Stimulated activated CD4-positive, alpha-beta T cell treated with anti-CD3 and anti-CD28 coated beads, Interleukin-4, amount 100 ng/mL, for 4 hours (primary cell): ENCODE measurements at places on chromosomes 5 and 9.

GRCh38 chr5:172746725-172747124 lies 24.3 kb downstream of the DUSP1 start:
- no peak for DNase-seq

DNA sequence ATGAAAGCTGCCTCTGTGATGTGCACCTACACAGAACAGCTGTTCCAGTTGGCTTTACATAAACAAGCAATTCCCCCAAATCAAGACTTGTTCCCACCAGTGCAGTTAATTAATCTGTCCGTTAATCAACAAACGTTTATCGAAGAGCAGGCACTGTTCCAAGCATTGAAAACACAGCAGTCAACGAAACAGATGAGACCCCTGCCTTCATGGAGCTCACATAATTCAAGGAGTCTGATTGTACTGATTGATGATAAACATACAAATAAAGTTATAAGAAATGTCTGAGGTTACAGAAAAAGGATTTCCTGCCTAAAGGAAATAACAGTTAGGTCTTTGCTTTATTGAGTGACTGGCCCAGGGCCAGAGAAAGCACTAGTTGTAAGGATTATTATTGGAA lies 26.2 kb upstream of the PCSK5 start:
- DNase-seq: no peak

- DNase-seq: no peak
Observed at GRCh38 chr9:92332577-92333281, 7.0 kb downstream of the CENPP start.

DNA sequence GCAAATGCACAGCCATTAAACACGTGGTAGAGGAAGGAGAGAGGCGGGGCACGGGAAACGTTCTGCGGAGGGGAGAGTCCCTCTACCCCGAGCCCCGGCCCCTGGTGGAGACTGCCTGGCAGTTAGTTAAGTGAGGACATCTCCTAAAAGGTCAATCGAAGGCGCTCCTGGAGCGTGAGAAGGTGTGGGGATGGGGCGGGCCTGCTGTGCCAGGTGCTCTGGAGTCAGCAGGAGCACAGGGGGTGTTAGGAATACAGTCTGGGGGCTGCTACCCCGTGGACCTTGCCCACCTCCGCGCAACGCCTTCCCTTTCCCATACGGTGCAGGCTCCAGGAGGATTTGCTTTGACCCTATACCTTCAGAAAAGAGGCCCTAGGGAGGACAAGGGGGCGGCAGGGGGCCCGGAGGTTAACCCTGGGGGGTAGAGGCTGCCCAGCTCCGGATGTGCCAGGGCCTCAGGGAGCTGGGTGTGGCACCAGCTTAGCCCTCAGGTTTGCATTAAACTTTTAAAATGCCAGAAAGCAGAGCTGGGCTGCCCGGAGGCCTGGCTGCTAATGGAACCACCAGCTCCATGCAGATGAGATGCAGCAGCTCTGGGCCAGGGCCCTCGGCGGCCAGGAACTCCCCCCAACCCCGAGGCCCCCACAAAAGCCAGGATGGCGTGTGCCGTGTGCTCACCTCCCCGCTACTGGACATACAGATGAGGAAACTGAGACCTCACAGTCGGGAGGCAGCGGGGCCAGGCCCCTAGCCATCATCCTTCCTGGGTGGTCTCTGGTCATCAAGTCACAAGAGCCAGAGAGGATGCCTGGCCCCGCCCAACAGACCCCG lies 39.2 kb downstream of the NACC2 start:
- no peak for DNase-seq

DNA sequence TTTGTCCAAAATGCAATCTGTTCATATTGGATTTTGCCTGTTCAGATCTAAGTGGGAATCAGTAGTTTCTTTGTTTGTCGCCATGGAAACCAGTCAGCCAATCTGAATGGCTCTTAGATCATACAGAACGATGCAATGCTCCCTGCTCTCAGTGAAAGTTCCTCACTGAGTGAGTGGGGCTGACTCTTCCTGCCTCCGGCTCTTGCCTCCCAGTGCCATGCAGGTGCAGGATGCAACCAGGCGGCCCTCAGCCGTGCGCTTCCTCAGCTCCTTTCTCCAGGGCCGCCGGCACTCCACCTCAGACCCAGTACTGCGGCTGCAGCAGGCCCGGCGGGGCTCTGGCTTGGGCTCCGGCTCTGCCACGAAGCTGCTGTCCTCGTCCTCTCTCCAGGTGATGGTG lies at the start of gene PTPDC1:
Gene PTPDC1, plus strand, starts transcription at position 151 of the 400 bp plus-strand sequence. Its CDS starts 67 bp downstream, at position 218.
- DNase-seq: no peak

DNA sequence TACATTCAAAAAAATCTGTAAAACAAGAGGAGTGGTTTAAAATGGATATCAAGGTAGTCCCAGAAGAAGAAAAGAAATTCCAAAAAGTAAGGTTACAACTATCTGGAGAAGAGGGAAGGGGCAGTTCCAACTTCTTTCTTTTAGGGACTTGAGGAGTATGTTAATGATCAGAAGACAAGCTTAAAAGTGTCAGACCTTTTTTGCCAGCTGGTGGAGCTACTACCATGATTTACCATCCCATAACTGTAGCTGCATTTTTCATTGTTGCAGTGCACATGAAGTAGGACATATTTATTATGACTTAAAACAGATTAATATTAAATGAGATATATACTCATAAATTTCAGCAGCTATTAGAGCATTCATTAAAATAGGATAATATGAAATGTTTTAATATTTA lies 158.5 kb upstream of the RGS7BP start:
- no peak for DNase-seq

GRCh38 chr5:160311491-160312133 lies 752 bp downstream of the CCNJL start:
- DNase-seq: no peak
